ENCODE measurements at places on chromosomes 5 and 9.

- no peak for DNase-seq
These were observed 28.1 kb downstream of the MRPL22 start for GRCh38 chr5:154968953-154969352.

DNA sequence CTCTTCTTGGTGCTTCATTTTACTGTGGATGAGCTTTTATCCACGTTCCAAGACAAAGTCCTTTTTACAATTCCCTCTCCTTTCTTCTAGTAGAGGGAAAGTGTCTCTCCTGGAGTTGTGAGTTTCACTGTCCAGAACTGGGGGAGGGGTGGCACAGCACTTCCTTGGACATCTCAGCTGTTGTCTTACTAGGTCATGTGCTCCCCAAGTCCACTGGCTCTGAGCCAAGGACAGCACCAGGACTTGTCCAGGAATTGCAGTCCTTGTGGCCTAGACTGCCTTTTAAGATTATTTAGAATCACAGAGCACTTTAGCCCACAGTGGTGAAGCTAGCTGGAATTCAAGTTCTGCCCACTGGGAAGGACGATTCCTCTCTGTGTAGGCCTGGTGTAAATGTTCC is 700.2 kb upstream of the PTPRD start:
- no peak for DNase-seq

DNA sequence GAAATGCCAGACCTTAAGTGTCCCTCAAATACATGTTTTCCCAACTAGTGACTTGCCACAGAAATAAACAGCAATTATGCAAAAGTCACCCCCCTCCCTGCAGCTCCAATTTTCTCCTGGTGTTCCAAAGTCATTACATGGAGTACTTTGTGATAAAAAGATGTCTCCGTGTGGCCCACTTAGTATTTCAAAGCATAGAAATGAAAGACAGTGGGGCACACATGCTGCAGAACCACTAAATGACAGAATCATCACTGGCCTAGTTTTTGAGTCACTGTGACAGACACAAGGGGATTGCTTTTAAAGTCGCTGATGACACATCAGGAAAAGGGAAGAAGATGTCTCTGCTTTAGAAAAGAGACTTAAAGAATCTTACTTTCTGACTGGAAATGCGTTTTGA is 323.4 kb downstream of the PSAT1 start:
- DNase-seq = no peak

DNA sequence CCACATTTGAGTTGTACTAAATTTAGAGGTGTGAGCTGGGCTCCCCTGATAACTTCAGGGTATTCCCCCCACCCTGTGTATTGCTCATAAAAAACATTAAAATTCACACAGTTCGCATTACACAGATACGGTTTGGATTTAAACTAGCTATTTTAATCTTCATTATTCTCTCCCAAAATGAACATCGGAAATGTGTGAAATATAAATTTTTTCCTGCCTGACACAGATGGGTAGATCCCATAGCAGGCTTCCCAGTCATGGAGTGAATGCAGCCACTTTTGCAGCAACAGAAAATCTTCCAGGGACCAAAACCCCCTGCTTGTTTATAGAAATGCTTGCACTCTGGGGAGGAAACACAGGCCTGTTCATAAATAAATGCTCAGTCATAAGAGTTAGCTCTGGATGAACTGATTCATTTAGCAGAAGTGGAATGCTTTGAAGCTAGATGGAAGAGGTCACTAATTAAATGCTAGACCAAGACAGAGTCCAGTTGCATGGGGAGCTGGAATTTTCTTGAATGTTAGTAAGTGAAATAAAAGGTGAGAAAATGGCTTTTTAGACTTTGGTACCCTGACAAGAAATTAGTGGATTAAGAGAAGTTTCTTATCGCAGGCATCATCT is 115.6 kb downstream of the PDE8B start:
- no peak for DNase-seq

- no peak for DNase-seq
These were observed 11.7 kb downstream of the B4GALT1 start for GRCh38 chr9:33155393-33155792.

- DNase-seq = no peak
These were observed 1176.1 kb downstream of the CDH9 start for GRCh38 chr5:25862276-25862675.

DNA sequence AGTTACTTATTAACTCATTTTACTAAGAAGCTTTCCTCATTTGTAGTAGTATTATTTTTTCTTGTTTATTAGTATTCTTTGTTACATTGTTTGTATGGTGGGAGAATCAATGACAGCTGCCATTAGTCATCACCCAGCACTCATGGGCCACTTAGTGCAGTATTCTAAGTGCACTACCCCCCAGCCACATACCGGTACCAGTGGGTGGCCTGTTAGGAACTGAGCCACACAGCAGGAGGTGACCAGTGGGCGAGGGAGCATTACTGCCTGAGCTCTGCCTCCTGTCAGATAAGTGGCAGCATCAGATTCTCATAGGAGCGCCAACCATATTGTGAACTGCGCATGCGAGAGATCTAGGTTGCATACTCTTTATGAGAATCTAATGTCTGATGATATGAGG is 24.2 kb upstream of the CAMLG start:
- no peak for DNase-seq

DNA sequence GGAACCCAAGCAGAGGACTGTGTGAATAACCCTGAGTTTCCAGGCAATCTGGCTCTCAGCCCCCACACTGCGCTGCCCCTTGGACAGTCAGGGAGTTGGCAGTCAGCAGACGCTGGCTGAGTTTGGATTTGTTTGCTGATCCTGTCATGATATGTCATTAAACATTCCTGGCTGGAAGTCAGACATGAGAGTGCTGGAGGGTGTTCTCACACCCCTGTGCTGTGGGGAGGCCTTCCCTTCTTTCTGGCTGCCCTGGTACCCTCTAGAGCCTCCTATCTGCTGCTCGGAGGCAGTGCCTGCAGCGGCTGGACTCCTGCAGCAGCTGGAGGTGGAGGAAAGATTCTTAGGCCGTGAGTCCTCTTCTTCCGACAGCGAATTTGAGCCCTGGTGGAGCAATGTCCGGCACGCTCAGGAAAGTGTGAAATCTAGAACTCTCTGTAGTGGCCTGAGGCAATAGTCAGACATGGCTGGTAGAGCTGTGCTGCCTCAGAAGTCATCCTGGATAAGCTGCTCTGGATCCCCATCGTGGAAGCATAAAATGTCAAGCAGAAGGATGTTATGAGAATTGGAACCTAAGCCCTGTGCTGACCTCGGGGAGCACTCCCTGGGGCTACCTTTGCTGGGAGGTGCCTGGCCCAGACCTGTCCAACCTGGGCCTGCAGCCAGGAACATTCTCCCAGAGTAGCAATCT is 72.0 kb downstream of the PDE8B start:
- DNase-seq = no peak

- no peak for DNase-seq
These were observed 95.3 kb upstream of the VLDLR start for GRCh38 chr9:2526071-2526828.

DNA sequence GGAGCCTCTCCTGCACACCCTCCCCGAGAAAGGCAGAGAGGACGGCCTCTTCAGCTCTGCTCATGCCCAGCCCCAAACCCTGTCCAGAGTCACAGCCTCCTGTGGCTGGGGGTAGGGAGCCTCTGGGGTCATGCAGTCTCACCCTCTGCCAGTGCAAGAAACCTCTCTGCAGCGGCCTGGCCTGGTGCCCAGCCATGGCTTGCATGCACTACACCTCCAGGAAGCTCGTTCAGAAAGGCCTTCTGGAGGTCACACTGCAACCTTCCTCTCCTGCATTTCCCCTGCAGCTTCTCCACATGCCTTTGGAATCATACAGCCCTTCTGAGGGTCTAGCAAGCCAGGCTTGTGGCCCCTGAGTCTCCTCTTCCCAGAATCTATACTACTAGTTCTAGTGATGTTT is 17.9 kb downstream of the CSF1R start:
- DNase-seq = no peak

DNA sequence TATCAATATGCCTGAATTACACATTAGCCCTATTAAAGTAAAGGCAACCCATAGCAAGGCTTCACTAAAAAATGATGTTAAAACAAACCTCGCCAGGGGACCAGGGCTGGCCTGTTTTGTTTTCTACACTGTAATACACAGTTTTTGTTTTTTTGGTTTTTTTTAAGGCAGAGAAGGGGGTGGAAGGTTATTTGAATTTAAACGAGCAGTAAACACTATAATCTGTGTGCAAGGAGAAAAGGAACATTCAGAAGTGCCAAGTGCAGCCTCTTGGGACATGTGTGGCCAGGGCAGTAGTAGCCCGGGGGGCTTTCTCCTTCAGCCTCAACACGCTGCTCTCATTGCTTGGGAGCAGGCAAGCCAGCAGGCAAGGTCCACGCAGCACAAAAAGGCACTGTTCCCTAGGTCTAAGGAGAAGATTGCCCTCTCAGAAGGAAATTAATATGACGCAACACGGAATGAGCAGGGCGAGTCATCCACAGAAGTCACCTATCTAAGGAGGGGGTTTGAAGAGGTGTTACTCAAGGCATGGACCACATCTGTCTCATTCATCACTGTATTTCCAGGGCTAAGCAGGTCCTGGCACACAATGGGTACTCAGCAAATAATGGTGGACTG is 16.2 kb downstream of the SIL1 start:
- DNase-seq = no peak

GRCh38 chr5:59036274-59036961 is 453.5 kb downstream of the RAB3C start:
- peak; percentile 30 for DNase-seq

DNA sequence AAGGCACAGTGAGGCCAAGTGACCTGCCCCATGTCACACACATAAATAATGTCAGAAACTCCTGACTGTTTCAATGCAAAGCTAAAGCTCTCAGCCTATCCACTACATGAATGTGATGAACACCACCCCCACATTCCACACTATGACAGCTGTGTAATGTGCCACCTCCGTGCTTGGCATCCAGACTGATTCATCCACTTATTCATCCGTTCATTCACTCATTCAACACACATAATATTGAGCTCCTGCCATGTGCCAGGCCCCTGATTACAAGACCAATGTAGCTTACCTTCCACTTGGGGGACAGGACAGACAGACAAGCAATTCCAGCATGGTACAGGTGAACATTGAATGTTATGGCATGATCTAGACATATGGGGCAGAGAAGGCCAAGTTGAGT is 46.2 kb upstream of the FABP6 start:
- DNase-seq = no peak

DNA sequence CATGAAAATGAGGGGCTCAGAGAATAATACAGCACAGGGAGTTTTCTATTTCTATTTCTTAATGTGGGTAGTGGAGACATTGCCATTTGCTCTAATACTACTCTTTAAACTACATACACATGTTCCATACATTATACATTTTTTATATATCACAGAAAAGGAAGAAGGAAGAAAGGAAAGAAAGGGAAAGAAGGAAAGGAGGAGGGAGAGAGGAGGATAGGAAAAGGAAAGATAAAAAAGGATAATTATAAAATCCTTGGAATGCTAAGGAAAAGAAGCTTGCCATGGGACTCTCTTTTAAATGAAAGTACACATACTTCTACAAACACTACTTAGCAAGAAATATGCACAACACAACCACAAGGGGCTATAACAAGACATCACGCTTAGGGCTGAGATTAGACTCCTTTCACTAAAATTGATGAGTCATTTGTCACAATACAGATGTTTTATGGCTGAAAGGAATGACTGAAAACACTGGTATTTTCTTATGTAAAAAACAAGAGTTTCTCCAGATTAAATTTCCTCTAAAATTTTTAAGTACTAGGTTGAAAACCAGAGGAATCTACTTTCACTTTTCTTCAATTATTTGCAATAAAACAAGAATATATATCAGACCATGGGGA is 219.8 kb downstream of the ARL15 start:
- no peak for DNase-seq

DNA sequence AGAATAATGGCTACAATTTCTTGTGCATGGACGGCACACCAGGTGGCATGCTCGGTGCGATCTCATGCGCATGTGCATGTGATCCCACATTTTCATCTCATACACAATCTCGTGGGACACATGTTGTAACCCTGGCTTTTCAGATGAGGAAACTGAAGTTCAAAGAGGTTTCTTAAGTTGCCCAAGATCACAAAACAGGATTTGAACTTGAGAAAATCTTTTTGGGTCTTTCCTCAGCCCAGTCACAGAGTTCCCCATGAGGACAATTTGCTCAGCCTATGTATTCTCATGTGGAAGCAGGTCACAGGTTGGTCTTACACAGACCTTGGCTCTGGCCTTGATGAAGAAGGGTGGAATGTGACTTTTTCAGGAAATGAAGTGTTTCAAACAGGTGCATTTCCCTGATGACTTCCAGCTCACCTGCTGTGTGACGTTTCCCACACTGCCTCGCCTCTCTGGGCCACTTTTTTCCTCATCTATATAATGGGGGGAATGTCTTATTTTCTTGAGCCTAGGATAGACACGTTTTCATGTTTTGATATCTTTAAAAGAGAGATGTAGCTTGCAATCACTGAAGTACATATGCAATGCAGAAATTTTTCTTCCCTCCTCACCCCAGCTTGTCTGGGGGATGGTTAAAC is 7.1 kb upstream of the ORM1 start:
- no peak for DNase-seq

- no peak for DNase-seq
These were observed 56.6 kb downstream of the ELAVL2 start for GRCh38 chr9:23769307-23769935.

- no peak for DNase-seq
These were observed 81.4 kb upstream of the ANKRD55 start for GRCh38 chr5:56314529-56314928.

- no peak for DNase-seq
These were observed 418.2 kb downstream of the GABRG2 start for GRCh38 chr5:162485666-162486292.

DNA sequence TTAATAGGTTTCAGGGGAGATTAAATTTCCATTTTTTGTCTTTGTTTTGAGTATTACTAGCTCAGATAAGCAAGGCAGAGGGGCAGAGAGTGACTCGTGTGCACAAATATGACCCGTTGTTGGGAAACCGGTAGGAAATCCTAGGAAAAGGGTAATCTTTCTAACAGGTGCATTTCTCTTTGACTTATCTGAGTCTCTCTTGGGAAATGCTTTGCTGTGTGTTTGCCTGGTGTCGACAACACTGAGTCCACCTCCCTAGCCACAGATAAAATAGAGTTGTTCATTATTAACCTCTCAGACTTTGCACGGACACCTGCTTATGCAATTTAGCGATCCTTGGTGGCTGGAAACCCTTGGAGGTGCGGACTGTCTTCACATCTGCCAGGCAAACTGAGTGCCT is 164.2 kb downstream of the FGF1 start:
- DNase-seq = no peak

DNA sequence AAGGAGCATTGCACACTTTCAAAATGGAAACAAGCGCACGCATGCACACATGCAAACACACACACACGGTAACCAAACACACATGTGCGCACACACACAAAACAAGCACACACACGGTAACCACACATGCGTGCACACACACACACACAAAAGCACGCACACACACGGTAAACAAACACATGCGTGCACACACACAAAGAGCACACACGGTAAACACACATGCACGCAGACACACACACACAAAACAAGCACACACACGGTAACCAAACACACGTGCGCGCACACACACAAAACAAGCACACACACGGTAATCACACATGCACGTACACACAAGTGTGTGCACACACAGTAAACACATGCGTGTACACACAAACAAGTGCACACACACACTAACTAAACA is 19.3 kb upstream of the SLC6A3 start:
- DNase-seq = no peak
